Activated naive CD4-positive, alpha-beta T cell treated with anti-CD3 and anti-CD28 coated beads for 36 hours (primary cell): ENCODE measurements at places on chromosomes 4 and X.

GRCh38 chrX:77412631-77413030 is 34.6 kb upstream of the FGF16 start:
- DNase-seq: no peak

- DNase-seq: no peak
These were observed 8.3 kb downstream of the VCX3A start for GRCh38 chrX:6526564-6527136.

GRCh38 chr4:147019091-147019490 is 73.4 kb upstream of the TTC29 start:
- DNase-seq: peak; percentile 77

GRCh38 chrX:36908801-36909675 is 99.1 kb upstream of the FAM47C start:
- DNase-seq: no peak

DNA sequence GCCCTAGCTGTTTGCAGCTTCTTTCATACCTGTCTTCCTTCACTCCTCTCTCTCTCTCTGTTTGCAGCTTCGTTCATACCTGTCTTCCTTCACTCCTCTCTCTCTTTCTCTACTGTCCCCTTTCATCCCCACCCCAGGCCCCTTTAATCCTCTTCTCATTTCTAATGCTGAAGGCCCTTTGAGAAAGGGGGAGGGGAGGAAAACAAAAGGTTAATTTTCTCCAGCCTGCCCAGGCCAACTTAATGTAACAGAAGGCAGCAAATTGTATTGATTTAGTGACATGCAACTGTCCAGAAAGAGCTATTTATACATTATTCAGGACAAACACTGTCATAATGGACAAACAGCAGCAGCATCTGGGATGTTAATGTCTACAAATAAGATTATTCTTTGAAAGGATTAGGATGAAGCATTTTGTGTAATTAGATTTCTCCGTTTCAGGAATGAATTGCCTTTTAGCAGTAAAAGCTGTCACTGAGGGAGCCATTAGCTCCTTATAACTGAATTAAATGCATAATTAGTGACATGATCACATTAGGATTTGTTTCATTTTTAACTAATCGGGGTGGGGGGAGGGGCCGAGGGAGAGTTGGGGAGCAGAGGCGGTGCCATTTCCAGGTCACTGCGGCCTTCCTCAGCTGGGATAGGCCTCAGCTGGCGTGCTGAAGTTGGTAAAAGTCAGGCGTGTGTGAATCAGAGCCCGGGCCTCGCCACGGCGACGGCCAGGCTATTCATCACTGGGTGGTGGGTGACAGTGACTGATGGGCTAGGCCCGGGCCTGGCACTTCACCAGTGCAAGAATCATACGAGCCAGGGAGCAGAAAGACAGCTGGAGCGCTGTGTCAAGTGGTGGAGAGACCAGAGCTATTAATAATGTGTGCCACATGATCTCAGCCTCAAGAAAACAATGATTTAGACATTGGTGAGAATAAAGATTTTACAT is 174.5 kb downstream of the NKX6-1 start:
- DNase-seq: no peak

DNA sequence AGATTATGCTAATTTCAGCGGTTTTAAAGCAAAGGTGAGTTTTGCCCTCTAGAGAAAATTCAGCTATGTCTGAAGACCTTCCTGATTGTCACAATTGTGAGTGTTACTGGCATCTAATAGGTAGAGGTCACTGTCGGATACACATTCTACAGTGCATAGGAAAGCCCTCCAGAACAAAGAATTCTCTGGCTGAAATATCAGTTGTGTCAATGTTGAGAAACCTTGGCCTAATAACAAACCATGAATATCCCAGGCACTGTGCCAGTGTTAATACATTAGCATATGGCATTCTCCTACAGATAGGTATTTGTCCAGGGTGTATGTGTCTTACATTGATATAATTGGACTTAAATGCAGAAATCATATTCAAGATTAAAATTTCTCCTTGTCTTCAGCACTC is 294.3 kb downstream of the FSTL5 start:
- DNase-seq: no peak

GRCh38 chrX:22276781-22277180 is 4.1 kb downstream of the CBLL2 start:
- no peak for DNase-seq

- DNase-seq: no peak
These were observed 110.5 kb downstream of the IL1RAPL1 start for GRCh38 chrX:28697732-28698131.

- no peak for DNase-seq
These were observed 646.3 kb upstream of the SPANXN1 start for GRCh38 chrX:144601010-144601409.
